NCI-H2171 (cell line): ENCODE measurements at places on chromosomes 11 and 22.

DNA sequence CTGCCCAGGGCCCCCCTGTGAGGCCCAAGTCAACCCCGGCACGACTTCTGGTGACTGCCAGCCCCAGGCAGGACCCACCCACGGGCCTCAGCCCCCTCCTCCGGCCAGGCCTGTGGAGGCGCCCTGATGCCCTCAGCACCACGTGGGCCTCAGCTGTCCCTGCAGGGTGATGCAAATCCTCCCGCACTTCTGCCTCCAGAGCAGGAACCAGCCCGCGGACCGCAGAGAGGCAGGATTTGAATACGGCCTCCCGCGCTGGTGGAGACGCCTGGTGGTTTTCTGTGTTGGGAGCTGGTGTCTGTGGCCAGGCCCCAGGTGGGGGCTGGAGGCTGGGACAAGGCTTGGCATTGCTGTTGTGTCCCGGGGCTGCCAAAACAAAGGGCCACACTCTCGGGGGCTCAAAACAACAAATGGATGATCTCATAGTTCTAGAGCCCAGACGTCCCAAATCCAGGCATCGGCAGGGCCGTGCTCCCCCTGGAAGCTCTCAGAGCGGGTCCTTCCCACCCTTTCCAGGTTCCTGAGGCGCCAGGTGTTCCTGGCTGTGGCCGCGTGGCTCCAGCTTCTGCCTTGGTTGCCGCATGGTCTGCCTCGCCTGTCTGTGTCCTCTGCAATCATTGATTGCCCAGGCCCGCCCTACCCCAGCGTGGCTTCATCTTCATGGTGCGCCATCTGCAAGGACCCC lies 19.4 kb downstream of the TRPM5 start:
- no peak for DNase-seq

DNA sequence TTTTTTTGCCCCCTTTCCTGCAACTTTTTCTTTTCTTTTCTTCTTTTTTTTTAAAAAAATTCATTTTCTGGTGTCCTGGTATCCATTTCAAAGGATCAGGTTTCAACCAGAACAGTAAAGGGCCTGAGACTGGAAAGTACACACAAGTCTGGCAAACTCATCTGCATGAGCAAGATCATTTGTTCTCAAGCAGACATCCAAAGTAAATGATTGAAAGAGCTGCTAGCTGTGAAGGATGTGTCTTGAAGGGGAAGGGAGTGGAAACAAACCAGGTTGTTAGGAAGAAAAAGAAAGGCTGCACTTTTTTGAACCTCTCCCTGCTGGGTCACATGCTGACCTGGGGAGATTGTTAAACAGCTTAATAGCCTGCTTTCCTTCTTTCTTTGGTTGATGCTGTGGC lies 5.3 kb downstream of the YAP1 start:
- no peak for DNase-seq

DNA sequence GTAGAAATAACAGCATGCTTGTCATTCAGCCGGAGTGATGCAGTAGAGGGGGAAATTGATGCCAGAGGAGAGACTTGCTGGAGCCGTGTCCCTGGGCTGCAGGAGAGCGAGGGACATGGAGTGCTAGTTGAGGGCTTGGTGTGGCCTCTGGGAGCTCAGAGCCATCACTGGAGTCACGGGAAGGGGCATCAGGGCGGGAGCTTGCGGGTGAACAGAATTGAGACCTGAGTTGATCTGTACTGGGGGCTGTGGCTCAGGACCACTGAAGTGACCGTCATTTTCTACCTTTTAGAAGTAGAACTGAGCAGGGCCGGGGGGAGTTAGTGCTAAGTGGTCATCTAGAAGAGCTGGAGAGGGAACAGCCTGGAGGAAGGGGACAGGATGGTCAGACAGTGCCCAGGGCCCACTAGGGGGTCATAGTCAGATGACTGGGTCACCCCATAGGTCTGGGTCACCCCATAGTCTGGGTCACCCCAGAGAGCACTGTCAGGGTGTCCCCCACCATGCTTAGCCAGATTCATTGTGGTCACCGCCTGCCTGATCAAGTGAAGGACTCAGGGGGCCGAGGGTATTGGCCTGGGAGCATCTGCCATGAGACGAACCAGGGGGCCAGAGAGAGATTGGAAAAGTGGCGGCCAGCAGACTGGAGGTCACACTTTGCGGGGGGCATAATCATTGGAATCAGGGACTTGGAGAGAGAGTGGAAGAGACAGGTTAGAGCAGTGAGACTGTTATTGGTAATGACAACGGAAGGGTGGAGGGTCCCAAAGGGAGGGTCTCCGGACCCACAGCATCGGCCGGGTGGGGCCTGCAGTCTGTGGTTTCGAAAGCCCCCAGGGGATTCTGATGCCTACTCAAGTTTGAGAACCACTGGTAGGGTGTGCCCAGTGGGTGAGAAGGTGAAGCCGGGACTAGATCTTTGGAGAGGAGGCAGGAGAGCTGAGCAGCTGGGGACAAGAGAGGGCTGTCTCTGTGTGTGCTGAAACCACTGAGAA lies 15.2 kb downstream of the RIBC2 start:
- DNase-seq: no peak

DNA sequence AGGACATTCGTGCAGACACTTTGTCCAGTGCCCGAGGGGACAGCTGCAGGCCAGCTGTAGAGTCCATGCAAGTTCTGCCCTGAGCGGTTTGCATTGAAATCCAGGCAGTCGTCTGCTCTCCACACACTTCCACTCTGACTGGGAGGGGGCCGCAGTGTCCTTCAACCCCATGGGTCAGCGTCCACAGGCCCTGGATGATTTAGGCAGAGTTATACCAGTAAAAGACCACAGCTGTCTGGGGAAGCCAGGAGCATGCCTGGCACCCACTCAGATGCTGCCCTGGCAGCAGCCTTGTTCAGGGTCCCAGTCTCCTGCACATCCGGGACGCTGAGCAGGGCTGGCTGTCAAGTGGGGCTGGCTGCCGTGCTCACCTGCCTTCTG lies 26.5 kb downstream of the KRTAP5-5 start:
- no peak for DNase-seq

DNA sequence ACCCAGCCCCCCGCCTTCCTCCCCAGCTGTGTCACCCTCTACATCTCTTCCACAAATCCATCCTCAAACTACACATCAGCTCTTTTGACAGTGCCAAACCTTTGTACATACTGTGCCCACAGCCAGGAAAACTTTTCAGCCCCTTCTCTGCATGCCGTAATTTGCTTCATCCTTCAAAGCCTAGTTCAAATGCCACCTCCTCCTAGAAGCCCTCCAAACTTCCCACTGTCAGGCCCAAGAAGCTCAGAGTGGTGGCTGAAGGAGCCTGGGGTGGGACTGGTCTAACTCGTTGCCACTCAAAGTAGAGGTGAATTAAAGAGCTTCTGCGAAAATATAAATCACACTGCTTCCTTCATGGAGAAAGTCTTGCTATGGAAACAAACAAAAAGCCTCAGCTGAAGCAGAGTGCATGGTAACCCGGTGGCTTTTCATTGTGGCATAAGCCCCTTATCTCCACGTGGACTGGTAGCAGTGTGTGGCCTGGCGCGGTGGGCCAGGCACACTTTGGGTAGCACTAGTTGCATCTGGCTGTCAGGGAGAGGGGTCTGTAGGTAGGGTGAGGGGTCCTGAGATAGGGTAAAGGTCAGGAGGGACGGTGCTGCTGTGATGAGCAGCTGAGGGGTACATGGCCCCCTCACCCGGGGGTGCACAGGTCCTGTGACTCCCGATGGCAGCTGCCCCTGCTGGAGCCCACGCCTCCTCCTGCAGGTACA lies 76.9 kb downstream of the MYO7A start:
- no peak for DNase-seq

DNA sequence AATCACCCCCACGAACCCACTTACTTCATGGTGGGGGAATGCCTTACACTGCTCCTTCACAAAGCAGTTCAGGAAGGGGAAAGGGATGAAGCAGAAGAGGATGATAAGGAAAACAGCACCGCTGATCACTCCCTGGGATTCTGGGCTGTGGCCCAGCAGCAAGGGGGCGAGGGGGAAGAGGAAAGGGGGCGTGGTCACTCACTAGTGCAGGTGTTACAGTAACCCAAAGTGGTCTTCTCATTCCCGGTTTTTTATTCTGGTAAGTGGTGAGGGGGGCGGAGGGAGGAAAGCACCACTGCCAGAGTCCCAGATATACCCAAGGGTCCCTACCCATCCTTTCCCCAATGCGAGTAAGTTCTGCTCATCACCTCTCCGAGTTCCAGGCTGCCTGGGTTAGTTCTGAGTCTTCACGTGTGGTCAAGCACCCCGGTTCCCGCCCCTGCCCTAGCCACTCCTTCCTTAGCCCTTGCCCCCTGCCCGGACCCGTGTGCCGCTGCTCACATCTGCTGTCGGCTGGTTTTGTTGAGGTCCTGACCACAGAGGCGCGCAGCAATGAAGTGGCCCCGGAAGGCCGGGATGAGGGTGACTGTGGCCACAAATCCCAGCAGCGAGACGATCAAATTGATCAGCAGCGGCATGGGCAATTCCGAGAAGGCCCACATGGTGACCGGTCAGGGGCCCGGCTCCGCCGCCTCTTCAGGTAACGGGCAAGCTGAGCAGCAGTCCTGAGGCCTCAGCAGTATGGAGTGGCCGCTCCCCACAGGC lies 477 bp downstream of the DPAGT1 start:
- no peak for DNase-seq

GRCh38 chr11:8754241-8754640 lies 71.6 kb downstream of the RPL27A start:
- DNase-seq: no peak

- DNase-seq: no peak
Observed at GRCh38 chr22:30947816-30948454, 20.6 kb downstream of the MORC2 start.

DNA sequence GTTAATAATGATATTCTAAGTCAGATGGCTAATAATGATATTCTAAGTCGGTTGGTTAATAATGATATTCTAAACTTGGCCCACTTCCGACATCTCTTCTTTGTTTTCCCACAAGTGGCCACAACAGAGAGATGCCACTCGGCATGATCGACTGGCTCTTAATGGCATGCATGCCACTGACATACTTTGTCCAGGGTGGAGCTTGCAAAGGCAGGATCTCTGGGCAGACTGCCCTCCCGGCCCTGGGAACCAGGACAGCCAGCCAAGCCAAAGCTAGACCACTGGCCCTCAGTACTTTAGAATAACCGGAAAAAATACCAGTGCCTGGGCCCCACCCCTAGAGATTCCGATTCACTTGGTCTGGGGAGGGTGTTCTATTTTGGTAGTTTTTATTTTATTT lies 78.1 kb downstream of the KIAA1671 start:
- DNase-seq: no peak

DNA sequence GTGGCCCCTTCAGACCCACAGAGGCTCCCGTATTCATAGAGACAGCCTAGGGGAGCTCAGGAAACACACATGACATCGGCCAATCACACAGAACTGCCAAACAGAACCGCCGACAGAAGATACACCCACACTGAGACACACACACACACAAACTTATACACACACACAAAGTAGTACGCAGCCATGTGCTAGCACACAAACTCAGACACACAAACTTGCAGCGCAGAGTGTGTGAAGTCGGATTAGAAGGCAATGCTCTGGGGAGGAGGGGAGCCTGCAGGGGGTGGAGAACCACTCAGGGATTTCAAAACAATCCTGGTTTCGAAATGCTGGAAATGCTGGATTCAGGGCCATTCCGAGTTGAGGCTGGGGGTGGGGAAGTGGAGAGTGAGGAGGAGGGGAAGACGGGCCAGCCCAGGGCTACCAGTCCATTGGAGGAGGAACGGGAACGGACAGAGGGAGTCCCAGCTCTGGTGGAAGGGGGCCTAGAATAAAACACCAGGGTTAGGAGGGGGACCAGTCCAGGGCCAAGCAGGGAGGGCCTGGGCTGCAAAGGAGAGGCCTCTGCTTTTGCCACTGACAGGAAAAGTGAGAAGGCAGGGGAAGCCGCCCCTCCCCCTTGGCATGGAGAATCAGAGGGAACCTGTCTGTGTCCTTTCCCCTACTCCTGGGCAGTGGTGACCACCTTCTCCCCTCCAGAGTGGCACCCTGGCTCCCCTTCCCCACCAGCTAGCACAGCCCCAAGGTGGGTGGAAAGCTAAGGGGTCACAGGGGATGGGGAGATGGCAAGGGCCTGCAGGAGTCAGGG lies 4.4 kb downstream of the BCL9L start:
- DNase-seq: no peak

- no peak for DNase-seq
Observed at GRCh38 chr22:42152661-42153270, 22.2 kb upstream of the CYP2D6 start.
